Hematopoietic multipotent progenitor cell treated with erythropoietin and hydrocortisone succinate and interleukin-3 and kit ligand, for 4 days (in vitro differentiated cells): ENCODE measurements at places on chromosomes 4 and X.

GRCh38 chr4:106289737-106290136 lies 26.3 kb downstream of the TBCK start:
- no peak for DNase-seq

DNA sequence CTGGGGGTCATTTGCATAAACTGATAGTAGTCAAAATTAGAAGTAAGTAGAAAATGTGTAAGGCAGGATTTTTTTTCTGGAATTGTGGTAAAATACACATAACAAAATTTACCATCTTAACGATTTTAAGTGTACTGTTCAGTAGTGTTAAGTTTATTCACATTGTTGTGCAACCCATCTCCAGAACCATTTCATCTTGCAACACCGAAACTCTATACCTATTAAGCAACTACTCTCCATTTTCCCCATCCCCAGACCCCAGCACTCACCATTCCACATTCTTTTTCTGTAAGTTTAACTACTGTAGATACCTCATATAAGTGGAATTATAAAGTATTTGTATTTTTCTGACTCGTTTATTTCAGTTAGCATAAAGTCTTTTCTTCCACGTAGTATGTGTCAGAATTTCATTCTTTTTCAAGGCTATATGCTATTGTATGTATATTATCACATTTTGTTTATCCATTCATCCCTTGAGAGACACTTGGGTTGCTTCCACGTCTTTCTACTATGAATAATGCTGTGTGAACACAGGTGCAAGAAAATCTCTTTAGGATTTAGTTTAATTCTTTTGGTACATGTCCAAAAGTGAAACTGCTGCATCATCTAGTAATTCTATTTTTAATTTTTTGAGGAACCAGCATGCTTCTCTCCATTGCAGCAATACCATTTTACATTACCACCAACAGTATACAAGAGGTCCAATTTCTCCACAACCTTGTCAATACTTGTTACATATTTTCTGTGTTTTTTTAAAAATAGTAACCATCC lies 39.1 kb upstream of the NSUN7 start:
- peak; percentile 50 for DNase-seq

DNA sequence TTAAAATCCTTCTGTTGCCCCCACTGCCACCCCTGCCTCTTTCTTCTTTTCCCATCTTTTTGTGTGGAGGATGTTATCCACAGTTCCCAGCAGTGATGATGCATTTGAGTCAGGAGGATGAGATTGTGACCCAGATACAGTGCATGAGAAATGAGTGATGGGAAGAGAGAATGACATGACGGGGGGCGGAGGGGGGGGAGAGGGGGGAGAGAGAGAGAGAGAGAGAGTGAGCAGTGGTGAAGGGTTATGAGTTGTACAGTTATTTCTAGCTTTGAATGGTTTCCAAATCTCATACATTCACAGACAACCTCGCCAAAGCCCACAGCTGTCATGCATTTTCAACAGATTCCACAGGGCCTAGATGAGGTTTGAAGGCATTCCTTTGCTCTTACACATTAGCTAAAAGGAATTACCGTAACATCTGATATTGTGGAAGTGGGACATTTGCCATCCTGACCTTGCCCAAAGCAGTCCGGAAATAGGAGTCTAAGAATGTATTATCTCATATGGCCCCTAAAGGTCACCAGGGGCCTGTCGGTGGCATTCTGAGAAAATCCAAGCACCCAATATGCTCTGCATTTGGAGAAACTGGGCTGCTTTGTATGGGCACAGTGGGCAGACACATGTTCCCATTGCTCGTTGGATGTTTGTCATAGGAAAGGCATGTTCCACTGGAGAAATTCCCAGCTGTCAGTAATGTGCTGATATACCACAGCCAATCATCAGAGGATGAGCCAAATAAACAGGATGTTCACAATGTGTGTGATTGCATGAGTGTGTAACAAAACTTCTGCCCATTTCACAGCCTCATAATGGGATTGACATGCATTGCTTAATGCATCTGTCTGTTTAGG lies 435.8 kb downstream of the SPRY1 start:
- DNase-seq: no peak

GRCh38 chrX:1076871-1077651 lies 135.4 kb downstream of the CRLF2 start:
- no peak for DNase-seq

DNA sequence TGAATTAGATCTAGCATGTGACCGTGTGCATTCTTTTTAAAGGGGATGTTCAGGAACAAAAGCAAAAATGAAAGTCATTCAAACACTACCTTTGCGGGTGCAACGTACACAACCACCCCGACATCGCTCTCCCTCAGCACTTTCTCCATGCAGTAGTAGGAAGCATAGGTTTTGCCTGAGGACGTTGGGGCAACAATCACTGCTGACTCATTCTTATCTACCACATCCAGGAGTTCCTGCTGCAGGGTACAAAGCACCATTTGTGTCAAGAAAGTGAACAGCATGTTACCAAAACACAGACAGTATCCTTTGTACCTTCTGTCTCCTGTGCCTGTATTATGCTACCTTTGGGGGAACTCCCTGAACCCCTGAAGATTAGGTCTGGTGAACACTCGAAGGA lies 58.6 kb downstream of the DDX60L start:
- DNase-seq: peak; percentile 88

- peak; percentile 4 for DNase-seq
Measured at GRCh38 chr4:177229331-177229730, 80.3 kb upstream of the NEIL3 start.

- no peak for DNase-seq
Measured at GRCh38 chr4:31362756-31363155, 642.6 kb downstream of the PCDH7 start.

DNA sequence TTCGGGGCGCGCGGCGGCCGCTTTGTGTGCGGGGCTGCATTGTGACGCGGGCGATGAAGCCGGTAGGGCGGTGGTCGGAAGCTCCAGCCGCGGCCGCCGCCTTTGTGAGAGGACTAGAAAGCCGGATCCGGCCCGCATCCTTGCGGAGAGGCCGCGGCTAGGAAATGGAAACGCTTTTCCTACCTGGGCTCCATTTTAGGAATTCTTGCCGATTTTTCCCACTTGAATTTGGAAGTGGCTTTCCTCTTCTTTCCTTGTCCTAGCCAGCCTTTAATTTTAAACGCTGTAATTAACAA lies 708 bp downstream of the TMSB4X start:
- DNase-seq: no peak

- DNase-seq: no peak
Measured at GRCh38 chrX:39425124-39425806, 624.0 kb downstream of the MID1IP1 start.

DNA sequence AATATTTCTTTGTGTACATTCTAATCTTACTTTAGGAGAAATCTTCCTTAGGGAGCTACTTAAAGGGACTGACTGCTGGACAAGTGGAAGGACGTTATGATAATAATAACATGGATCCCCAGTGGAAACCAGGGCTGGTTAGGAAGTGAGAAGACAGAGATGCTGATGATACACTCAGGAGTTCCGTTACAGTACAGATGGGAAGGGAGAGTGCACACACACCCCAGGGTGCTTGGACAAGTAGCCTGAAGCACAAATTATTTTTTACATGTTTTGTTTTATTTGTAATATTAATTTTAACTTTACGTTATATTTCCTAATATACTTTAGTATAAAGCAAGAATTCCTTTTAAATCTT lies 84.1 kb downstream of the BMPR1B start:
- DNase-seq: no peak
